ENCODE measurements at places on chromosomes 5 and 9.
A peak's percentile ranks its signal among the peaks of the same experiment; 100 is the strongest.

GRCh38 chr9:110842169-110842568 lies 173.6 kb downstream of the MUSK start:
- no peak for DNase-seq

DNA sequence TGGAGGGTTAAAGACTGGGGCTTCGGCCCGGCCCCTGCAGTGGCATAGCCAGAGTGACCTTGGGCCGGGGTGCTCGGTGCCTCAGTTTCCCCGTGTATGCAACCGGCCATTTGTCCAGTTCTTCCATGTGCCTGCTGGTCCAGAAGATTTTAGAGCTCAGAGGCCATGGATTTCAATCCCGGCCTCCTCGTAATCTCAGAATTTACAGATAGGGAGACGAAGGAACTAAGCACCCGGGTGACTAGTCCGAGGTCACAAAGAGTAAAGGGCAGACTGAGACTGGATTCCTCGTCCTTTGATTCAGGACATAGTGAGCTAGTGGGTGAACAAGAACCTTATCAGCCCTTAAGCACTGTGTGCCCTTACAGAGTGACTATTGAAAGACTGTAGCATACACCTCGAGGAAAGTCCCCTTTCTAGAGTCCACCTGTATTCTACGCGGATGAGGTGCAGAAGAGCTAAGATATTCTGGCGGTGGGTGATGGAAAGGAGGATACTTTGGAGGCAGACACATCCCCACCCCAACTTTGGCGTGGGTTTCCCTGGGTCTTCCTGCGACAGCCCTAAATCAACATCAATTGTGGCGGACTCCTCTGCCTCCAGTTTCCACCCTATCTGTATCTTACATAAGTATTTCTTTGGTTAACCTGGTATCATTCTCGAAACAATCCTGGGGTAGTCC lies 597 bp downstream of the SLC31A1 start:
- DNase-seq = peak; percentile 38

DNA sequence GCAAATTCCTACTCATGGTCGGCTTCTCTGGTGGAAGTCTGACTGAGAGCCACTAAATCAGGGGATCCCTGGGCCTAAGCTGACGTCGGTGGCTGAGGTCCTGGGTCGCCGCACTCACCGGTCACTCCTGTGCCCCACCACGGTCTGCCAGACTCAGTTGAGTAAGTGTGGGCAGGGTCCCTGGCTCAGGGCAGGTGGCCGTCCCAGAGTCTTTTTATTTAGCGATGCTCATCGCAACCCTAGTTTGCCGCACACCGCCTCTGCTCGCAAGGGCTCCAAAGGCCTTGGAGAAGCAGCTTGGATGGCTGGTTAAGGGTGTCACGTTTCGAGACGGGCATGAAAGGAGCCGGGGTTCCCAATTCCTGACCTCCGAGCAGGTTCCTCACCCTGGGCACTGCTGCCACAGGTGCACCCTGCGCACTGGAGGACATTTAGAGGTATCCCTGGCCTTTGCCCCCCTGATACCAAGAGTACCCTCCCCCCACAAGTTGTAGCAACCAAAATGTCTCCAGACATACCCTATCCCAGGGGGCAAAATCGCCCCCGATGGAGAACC lies 59.9 kb downstream of the NSUN2 start:
- DNase-seq = no peak

DNA sequence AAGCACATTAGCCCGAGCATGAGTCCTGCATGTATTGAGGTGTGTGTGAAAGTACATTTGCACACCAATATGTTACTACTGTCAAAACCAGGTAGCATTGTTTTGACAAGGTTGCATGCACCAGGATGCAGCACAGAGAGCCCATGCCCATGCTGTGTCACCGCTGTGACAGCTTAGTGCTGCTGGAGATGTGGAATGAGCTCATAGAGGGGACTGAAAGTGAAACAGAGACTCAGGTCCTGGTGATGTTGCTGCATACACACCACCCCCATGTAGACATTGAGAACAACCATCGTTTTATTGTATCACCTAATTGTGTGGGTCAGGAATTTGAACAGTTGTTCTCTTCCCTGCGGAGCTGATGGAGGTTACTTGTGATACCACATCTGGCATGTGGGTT lies 53.0 kb downstream of the GADD45G start:
- no peak for DNase-seq

GRCh38 chr5:14660833-14661232 lies 3.7 kb upstream of the OTULIN start:
- DNase-seq = no peak

GRCh38 chr9:95876138-95876444 lies 600 bp downstream of the ERCC6L2 start:
- no peak for DNase-seq

DNA sequence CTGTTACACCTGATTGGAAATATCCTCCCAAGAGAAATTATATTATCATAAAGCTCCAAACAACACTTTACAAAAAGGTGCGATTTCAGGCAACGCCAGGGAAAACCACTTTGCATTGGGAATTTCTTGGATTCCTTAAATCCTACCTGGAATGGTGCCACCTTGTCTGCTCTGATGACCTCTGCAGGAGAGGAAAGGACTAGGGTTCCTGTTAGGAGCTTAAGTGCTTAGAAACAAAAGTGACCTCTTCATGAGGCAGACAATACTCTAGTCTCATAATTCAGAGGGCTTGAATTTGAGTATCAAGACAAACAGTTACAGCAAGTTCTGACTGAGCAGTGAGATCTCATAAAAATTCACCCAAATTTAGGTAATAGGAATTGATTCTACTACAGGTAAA lies 33.9 kb upstream of the GLIS3 start:
- no peak for DNase-seq

GRCh38 chr5:18652404-18653215 lies 1018.4 kb downstream of the TAF11L14 start:
- DNase-seq = no peak

DNA sequence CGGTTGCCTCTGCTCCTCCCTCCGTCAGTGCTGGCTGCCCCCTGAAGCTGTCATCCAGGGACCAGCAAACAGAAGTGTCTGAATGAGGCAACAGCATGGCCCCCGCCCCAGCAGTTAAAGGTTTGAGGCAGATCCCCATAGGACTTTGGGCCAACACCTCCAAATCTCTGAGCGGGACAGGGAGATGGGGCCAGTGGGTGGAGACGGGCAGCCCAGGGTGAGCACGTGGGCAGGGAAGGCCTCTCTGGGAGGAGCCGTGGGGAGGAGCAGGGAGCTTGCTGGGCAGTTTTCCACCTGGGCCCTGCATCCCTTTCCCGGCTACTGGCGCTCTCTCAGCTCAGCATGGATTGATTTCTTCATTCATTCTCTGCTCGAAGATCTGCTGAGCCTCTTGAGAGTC lies 39.1 kb upstream of the NOTCH1 start:
- no peak for DNase-seq

DNA sequence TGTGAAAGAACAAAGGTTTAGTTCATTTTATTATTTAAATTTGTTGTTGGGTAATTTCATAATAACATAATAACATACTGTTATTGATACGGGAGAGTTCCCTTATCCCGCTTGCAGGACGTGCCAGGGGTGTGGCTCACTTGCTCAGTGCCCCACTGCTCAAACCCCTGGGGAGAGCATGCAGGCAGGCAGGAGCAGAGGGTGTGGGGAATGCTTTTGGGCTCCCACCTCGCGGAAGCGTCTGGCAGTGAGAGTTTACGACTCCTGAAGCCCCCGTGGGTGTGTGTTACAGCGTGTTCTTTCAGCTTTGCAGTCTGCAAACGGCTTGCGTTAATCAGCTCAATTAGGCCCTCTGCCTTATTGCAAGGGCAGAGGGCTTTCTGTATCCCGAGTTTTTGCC lies 675.9 kb downstream of the SEMA5A start:
- DNase-seq = no peak

- DNase-seq = no peak
Measured at GRCh38 chr5:158907856-158908255, 191.9 kb downstream of the EBF1 start.

GRCh38 chr9:98321269-98321668 lies 65.8 kb upstream of the TBC1D2 start:
- no peak for DNase-seq

DNA sequence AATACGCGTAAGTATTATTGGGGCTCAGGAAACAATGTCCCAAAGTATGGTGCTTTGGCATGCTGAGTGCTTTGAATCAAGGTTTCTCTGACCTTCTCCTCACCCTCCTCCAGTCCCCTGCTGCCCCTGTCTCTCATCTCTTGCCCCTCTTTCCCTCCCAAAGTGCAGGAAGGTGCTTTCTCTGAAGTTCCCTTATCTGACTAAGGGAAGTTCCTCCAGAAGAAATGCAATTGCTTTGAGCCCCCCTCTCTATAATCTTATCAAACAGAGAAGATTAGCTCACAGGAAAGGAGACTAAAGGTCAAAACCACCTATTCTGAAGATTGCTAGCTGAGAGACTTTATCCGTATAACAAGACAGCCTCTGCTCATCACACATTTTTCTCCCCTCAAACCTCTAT lies 288.1 kb downstream of the ARL15 start:
- no peak for DNase-seq

DNA sequence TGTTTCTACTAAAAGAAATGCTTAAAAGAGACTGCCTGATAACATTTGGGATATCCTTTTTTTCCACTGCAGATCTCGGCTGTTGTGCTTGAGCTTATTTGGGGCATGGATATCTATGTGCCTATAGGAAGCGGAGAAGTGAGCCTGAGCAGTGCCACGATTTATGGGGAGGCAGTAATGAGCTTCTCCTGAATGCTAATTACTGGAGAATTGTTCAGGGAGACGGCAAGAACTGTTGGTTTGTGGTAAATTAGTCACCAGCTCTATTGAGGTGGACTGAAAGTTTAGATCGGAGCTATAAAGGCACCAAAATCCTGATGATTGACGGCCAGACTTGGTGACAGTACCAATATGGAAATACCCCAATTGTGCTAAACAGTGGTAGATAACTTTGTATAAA lies 186.5 kb downstream of the ARHGEF28 start:
- no peak for DNase-seq

DNA sequence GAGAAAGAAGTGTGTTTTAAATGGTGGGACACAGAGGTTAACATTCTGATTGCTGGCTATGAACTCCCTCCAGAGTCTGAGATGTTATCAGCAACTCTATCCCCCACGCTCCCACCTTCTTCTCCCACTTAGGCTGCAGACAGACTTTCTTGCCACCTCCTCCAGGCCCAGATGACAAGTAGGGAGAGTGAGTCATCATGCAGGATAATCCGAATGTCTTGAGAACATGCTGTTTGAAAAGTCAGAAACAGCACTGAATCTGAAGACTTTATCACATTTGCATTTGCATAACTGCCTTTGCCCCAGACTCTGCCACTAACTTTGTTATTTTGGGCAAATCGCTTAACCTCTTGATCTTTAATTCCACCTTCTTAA lies 139.8 kb downstream of the ESM1 start:
- DNase-seq = peak; percentile 30

GRCh38 chr9:73038613-73039012 lies 85.8 kb upstream of the ALDH1A1 start:
- DNase-seq = no peak

GRCh38 chr9:86601697-86602096 lies 247.5 kb upstream of the TUT7 start:
- no peak for DNase-seq

GRCh38 chr5:5164163-5164562 lies 24.0 kb downstream of the ADAMTS16 start:
- DNase-seq = no peak

DNA sequence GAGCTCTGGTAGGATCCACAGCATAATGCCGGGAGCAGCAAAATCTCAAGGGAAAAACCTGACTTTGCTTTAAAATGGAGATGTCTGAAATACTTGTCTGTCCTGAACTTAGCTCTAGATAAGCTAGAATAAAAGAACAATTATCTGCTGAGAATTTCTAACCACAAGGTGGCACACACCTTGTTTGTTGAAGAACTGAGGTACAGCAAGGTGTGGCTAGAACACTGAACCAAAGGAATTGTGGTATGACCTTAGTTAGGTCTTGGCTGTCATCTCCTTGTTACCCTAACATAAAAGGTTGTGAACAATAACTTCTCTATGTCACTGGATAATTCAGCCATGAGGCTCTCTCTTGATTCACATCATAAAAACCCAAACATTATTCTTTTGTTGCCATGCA lies 72.3 kb upstream of the ANXA1 start:
- DNase-seq = peak; percentile 21

DNA sequence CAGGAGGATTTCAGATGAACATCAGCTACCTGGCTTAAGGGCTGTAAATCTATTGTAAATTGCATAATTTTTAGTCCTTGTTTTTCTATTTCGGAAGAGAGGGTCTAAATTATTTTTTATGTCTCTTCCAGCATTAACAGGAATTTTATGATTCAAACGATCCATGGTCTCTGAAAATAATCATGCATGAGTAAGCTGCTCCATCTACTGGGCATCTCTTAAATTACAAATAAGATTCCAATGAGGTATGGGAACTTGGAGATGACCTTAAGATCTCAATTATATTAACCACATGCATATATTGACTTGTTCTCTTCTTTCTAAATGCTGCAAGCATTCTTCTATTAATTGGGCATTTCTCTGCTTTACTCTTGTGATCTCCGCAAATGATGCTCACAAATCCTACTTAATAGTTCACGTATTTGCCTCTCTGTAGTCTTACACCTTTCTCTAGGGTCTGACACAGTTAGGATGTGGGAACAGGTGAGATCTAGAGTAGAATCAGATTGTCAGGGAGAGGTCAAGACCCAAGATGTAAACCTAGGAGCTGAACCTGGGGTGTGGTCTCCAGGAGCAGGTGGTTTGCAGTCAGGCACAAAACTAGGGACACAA lies 86.9 kb downstream of the NUDT12 start:
- peak; percentile 55 for DNase-seq

- no peak for DNase-seq
Measured at GRCh38 chr9:16848179-16848578, 22.3 kb downstream of the BNC2 start.

- DNase-seq = no peak
Measured at GRCh38 chr9:68730570-68731235, 25.7 kb downstream of the PIP5K1B start.

DNA sequence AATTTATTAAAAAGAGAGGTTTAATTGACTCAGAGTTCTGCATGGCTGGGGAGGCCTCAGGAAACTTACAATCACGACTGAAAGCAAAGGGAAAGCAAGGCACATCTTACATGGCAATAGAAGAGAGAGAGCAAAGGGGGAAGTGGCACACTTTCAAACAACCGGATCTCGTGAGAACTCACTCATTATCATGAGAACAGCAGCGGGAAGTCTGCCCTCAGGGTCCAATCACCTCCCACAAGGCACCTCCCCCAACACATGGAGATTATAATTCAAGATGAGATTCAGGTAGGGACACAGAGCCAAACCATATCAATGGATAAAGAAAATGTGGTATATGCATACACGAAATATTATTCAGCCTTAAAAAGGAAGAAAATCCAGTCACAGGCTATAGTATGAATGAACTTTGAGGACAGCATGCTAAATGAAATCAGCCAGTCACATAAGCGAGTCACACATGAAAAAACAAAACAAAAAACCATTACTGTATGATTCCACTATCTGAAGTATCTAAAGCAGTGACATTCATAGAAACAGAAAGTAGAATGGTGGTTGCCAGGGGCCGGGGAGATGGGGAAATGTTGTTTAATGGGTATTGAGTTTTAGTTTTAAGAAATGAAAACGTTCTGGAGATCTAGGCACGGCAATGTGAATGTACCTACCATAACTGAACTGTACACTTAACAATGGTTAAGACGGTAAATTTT lies 83.4 kb upstream of the PCA3 start:
- no peak for DNase-seq
